ENCODE measurements at places on chromosomes 12 and 14. TPM values are rescaled to one million over a fixed set of nuclear protein-coding genes. Genes with fewer than 3 reads are reported as not detected.

The IAPP gene
- not detected for total RNA-seq

The CLBA1 gene
- 0.43 TPM for total RNA-seq

The MYBPC1 gene
- total RNA-seq, result not detected

The ENDOU gene
- total RNA-seq, result 0.15 TPM

The FGF23 gene
- not detected for total RNA-seq

The LMNTD1 gene
- total RNA-seq, result not detected

The SELPLG gene
- total RNA-seq, result 21.9 TPM

The TAS2R42 gene
- total RNA-seq, result not detected

The EID3 gene
- total RNA-seq, result 3.4 TPM

The GLIPR1L1 gene
- not detected for total RNA-seq

The RHOJ gene
- total RNA-seq, result not detected

The MMP17 gene
- total RNA-seq, result not detected

The RBMS2 gene
- 2.5 TPM for total RNA-seq

The PEBP1 gene
- total RNA-seq, result 117 TPM

The DBX2 gene
- not detected for total RNA-seq

All from activated naive CD4-positive, alpha-beta T cell treated with anti-CD3 and anti-CD28 coated beads for 36 hours (primary cell).